ENCODE measurements at places on chromosomes 3 and 15.

DNA sequence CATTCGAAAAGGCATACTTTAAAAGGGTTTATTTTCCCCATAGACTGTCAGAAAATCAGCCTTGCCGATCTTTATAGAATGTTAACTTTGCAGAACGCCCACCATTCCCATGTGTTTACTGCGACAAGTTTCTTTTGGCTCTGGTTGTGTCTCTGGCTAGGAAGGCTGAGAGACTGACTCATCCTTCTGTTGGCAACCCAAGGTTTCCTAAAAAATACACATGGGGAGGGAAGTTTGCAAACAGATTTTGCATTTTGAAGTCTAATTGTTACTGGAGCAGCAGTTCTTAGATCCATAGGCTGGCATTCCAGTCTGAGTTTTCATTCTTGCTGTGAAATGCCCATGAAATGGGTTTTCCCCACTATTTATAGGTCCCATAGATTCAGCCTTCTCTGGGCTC, 37.9 kb upstream of the MINAR1 start:
- DNase-seq: peak; percentile 74
- H3K27ac ChIP-seq: no peak overlapping the region
- H3K4me1 ChIP-seq: no peaks in the 10 kb centered on the region

- no peak for DNase-seq
- peaks cover 3% of the 10 kb centered on the region for H3K27me3 ChIP-seq
- no peak overlapping the region for H3K27ac ChIP-seq
- no peaks in the 10 kb centered on the region for H3K36me3 ChIP-seq
- H3K4me3 ChIP-seq: no peak overlapping the region
Observed at GRCh38 chr3:55615694-55616295, 128.7 kb upstream of the WNT5A start.

DNA sequence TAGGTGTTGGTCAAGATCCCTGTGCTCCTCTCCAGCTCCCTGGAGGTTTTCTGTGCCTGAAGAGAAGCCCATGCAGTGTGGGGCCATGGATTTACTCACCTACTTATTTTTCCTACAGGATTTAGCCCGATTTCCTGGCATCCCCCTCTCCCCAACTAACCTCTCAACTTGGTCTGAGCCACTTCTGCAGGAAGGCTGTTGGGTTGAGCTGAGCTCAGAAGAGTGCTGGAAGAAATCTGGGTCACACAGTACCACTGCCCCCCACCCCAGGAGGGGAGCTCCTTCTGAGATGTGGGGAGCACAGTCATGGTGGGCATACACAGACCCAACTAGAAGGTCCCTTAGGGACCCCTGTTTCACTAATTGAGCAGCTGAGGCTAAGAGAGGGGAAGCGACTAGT, 34.4 kb upstream of the SLCO2A1 start:
- H3K4me1 ChIP-seq: peaks cover 17% of the 10 kb centered on the region
- no peak overlapping the region for H3K4me3 ChIP-seq
- no peak for DNase-seq
- no peaks in the 10 kb centered on the region for H3K27me3 ChIP-seq

DNA sequence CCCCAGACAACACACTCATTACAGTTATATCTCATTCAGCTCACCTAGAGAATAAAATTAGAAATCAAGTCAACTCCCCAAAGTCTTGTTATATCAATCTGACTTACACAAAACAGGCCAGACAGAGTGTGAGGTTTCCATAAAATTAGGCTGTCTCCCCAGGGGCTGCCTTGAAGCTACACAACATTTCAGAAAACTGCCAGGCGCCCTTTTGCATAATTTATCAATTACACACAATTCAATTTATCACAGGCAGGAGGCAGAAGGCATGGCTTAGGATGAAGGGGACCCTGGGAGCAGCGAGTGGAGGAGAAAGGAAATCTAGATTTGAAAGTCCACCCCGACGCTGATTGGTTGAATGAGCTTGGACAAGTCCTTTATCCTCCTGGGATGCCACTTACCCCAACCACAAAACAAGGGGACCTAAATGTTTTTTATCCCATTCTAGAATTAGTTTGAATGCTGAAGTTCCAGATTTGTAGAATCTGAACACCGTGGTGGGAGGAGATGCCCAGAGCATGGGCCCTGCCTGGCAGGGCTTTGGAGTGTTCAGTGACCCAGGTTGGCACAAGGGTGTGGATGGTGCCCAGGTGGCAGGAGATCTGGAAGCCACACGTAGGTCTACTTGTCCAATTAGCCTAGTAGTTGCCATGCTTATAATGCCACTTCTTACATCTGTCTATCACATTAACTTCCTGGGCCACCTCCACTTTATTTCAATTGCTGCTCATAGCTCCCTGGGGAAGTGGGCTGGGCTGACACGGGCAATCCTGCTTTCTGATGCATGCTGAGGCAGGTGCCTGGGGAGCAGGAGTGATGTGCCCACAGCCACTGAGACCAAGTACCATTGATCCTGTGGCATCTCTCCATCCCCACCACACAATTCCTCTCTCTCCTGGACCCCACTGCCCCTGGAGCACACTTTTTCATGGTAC, 119.8 kb upstream of the TLE3 start:
- no peak overlapping the region for H3K4me3 ChIP-seq
- peaks cover 15% of the 10 kb centered on the region for H3K27me3 ChIP-seq
- DNase-seq: no peak
- no peak overlapping the region for H3K27ac ChIP-seq
- H3K4me1 ChIP-seq: no peaks in the 10 kb centered on the region

DNA sequence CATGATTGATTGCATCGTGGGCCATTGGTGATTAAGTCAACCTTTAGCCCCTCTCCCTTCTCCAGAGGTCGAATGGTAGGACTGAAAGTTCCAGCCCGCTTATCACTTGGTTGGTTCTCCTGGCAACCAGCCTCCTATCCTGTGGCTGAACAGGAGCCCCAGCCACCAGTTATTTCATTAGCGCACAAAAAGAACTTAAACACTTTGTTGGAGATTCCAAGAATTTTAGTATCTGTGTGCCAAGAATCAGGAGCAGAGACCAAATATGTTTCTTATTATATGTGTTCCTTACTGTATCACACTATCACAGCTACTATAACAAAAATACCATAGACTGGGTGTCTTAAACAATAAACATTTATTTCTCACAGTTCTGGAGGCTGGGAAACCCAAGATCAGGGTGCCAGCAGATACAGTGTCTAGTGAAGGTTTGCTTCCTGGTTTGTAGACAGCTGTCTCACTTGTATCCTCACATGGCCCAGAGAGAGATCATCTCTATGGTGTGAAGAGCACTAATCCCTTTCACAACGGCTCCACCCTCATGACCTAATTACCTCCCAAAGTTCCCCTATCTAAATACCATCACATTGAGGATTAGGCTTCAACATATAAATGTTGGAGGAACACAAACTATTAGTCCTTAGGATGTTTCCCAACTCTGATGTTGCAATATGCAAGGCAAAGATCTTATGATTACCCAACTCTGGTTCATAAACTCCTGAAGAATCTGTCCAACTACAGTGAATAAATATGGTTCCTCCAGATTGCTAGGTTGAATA, 30.5 kb upstream of the APH1B start:
- H3K27me3 ChIP-seq: no peaks in the 10 kb centered on the region
- peaks cover 41% of the 10 kb centered on the region for H3K4me1 ChIP-seq
- no peak overlapping the region for H3K27ac ChIP-seq
- DNase-seq: peak; percentile 58

- H3K27me3 ChIP-seq: no peaks in the 10 kb centered on the region
- H3K27ac ChIP-seq: peak overlapping the region; percentile 99
- H3K4me1 ChIP-seq: peaks cover 8% of the 10 kb centered on the region
- peaks cover 11% of the 10 kb centered on the region for H3K36me3 ChIP-seq
Observed at GRCh38 chr3:58307639-58308215, 1.4 kb downstream of the HTD2 start.

DNA sequence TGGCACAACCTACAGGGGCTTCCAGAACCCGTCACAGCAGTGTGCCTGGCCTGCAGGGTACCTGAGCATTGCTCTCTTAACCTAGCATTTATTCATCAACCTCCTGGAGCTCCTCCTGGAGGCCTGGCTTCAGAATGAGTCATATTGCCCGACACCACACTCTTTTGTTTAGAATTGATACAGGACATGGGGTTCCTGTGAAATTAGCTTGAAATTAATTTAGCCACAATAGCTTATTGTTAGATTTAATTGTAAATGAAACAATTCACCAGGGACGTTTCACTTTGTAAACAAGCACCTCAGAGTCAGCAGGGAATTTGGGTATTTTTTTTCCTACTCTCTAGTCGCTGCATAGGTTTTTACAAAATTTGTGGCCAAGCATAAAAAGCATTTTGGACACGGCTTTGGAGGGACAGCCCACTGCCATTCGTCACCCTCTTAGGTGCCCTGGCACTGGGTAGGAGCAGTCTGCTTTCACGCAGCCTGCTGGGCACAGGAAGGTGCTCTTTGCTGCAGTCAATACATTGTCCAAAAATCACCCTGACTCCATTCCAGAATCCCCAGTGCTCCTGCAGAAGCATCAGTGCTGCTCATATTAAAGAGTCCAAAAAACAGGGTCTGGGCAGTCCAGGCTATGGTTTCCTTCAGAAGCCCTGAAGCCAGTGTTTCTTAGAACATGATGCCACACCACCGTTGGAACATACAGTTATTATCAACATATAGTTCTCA, 60.8 kb upstream of the MEF2A start:
- no peak overlapping the region for H3K27ac ChIP-seq
- H3K4me3 ChIP-seq: no peak overlapping the region
- no peaks in the 10 kb centered on the region for H3K36me3 ChIP-seq
- H3K27me3 ChIP-seq: peaks cover 2% of the 10 kb centered on the region
- peaks cover 19% of the 10 kb centered on the region for H3K4me1 ChIP-seq
- DNase-seq: peak; percentile 40
